Right ventricle myocardium superior (tissue), 1 donor: ENCODE measurements at places on chromosomes 2 and 18. TPM values are rescaled to one million over a fixed set of nuclear protein-coding genes. Genes with fewer than 3 reads are reported as not detected.

DNA sequence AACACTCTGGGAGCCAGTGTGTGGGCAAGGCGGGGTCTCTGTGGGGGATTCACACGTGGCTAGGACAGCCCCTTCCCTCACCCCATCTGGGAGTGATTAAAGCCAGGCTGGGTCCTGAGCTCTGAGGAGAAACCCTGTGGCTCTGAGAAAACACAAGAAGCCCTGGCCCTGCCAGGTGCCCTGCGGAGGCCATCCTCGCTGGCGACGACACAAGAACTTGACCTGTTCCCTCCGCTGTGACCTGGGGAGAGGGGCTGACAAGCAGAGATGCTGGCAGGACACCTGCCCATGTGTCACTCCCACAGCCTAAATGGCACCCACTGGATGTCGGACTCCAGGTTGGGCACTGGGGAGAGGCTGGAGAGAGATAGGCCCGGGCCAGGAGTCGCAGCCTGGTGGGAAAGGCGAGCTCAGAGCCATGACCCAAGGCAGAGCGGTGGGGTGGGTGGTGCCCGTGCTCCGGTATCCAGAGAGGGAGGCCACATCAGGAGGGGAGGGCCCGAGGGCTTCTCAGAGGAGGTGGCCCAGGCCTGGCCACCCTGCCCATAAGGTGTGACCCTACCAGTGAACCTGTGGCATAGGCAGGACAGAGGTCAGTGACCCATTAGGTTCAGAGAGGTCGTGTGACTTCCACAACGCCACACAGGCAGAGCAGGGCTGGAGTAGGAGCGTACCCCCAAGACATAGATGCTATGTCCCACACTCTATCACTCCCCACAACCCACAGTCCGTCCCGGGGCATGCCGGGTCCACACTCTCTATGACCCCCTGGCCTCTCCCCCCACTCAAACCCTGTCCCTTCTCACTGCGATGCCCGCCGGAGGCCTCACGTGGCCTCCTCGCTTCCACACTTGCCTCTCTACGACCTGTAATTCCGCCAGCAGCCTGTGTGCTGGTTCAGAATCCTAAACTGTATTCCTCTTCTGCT, 59.4 kb upstream of the HPCAL1 start:
- peak; percentile 35 for DNase-seq

- no peak for DNase-seq
Measured at GRCh38 chr18:67935638-67936037, 419.1 kb upstream of the DSEL start.

GRCh38 chr2:167954495-167954894, 292.9 kb downstream of the STK39 start:
- no peak for DNase-seq

DNA sequence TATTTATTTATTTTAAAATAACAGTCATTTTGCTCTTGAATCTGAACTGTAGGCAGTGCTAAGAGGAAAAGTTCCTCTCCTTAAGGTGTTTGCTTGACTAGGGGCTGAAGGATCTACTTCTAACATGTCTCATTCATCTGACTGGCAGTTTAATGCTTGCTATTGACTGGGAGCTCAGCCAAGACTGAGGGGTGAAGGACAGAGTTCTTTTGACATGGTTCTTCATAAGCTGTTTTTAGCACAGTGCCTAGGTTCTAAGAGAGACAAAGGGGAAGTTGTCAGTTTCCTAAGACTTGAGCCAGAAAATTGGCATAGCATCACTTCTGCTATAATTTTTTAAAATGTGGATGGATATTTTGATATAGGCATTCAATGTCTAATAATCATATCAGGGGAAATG, 73.0 kb downstream of the COMMD1 start:
- no peak for DNase-seq

DNA sequence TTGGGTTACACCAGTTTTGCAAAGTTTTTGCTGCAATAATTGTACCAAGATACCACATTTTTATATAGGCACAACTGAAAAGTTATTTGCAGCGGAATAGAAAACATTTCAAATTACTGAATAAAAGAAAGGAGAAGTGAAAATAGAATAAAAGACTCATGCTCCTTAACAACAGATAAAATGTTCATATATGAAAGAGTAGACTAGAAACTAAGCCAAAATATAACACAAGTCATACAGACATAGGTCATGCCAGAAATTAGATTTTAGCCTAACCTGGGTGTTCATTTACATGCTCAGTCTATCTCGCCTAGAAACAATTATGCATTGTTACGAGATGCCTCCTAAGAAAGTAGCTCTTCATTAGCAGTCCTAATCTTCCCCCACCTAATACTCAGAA, 16.4 kb upstream of the MAP3K20 start:
- DNase-seq, result no peak

GRCh38 chr2:43347746-43348145, 121.3 kb upstream of the ZFP36L2 start:
- no peak for DNase-seq

DNA sequence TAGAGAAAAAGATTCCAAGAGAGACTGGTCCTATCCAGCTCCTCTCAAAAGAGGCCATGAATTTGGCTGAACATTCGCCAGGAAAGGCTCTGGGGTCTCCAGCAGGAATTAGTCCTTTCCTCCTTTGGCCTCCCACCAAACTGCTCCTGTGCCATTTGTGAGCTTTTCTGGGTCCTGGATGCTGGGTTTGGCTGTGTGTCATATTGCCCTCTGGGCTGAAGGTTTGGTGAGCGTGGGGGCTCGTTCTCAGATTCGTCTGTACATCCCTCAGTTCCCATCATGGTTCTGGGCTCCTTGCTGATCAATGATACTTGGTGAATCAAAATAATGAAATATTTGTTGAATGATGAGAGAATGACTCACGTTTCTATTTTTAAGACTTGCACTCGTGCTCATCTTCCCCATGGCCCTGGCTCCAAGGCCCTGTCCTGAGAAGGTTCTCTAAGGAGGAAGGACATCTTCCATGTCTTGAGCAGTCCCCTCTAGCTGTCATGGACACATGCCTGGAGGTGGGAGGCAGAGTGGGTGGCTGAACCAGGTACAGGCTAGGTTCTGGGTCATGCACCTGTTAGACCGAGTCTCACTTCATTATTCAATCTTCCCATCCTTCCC, 47.8 kb upstream of the RHOB start:
- DNase-seq, result no peak

GRCh38 chr2:25372405-25373268, 30.9 kb upstream of the DNMT3A start:
- no peak for DNase-seq

- DNase-seq, result peak; percentile 70
Measured at GRCh38 chr2:85710687-85711577, 16.8 kb downstream of the GNLY start.

DNA sequence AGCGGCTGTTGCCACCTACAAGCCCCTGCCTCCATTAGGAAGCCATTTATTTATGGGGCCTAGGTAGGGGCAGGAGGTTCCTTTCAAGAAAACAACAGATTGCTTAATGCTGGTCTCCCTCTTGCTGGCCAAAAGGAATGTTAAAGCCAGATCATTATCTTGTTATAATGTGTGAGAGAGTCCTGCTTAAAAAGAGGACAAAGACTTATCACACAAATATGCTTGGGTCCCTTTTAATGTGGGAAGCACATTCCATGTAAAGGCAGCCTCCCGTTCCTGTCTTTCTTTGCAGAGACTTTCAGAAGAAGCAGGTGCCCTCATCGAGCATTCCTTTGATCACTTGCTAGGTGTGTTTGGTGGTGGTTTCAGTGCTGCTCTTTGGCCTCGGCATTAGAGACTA, 76.4 kb downstream of the AGAP1 start:
- no peak for DNase-seq

DNA sequence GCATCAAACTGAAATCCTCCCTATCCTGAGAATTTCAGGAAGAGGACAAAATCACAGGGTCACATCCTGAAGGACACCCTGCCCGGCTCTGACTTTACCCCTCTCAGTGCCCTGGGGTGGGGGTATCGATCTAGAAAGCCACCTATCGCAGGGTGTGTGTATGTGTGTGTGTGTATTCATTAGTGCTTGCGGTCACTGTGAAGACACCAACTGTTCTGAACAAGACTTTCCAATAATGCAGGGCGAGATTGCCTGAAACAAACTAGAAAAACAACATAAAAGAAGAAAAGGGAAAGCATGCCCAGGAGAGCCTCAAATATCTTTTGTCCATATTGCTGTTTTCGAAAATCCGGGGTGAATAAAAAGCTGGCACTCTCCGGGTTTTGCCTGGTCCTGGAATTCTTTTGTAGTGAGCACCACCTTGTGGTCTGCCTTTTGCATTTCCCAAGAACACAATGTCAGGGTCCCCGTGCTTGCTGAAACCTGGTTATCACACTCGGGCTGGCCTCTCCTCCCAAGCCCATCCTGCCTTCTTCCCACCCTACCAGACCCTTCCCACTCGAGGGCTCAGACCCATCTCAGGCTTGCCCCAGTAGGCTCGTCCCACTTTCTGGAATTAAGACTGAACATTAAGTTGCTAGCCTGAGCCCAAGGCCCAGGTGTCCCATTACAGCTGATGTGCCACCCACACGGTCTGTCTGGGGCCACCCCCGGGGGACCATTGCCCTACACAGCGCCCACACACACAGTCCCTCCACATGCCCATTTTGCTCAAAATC, 25.0 kb upstream of the COPS8 start:
- DNase-seq, result no peak

DNA sequence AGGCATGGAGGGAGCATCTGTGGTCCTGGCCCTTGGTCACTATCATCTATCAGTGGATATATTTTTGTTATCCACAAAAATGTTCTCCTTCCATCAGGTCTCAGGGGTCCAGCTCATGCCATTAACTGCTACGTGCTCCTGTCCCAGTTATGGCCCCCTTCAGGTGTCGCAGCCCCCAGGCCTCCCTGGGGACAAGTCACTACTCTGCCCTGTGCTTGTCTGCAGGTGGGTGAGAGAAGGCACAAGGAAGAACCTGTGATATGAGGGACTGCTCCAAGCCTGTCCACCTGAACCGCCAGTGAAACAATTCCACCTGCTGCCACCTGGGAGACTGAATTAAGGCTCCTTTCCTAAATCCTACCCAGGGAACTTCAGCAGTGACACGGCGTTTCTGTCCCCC, 229.6 kb upstream of the ID2 start:
- DNase-seq, result no peak

DNA sequence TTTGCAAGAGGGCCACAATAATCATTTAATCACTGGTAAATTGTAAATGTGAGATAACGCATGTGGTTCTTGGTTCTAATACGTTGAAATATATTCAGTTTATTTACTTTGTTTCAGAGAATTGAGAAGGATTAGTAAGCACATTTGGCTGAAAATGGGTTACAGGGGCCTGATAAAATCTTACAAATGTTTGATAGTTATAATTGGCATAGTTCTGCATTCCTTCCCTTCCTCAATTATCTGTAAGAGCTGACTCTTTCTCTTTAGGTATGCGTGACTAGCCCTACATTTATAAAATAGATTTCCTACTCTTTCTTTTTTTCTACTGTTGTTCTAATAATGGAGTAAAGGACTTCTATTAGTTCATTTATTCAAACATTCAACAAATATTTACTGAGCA, 685.2 kb downstream of the NUP35 start:
- no peak for DNase-seq

- DNase-seq, result no peak
Measured at GRCh38 chr18:8818982-8819381, 113.6 kb downstream of the MTCL1 start.

DNA sequence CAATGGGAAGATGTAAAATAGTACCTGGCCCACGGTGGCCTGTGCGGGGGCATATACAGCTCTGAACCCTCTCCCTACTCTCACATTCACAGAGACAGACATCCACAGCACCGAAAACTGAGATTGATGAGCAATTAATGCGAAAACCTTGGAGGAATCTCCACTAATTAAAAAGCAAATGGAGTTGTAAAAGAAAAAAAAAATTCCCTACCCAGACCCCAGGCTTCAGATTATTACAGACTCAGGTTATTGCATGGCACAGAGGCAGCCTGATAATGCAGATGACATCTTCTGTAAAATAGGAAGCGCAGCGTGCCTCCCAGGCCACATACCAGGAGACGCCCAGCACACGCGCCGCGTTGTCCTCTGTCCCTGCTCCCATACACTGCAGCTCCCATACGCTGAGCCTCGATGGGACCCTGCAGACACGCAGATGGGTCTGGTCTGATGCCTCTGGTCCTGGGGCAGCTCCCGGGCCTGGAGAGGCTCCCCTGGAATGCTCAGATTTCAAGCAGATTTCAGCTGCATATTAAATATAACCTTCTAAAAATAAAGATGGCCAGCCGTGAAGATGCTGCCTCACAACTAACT, 496.1 kb upstream of the MYT1L start:
- no peak for DNase-seq

DNA sequence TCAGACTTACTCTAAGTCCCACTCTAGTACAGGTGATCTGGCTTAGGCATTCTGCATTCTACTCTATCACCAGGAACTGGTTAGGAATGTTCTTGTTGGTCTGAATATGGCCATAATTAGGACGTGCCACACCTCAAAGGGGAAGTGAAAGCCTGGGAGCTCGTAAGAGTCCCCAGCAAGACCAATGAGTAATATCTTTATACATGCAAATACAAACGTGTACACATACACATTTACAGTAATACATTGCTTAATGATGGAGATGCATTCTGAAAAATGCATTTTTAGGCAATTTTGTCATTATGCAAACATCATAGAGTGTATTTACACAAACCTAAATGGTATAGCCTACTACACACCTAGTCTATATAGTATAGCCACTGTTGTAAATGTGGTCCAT, 19.5 kb upstream of the ERCC3 start:
- DNase-seq, result no peak

DNA sequence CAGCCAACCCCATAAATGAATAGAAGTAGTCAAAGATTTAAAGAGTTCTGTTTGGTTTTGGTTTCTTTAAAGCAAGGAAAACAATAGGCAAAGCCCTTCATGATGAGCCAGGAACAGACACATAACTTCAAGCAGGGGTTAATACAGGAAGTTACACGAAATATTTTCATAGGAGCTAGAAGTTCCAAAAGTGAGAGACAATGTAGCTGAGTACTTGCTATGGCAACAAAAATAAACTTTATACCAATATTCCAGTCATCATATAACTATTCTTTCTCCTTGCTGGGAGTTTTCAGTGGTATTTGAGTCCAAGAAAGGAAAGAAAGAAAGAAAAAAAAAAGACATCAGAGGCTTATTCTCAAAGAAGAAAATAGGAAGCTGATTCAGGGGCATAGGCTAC, 56.2 kb downstream of the COBLL1 start:
- DNase-seq, result no peak

GRCh38 chr2:224310943-224311625, 90.8 kb downstream of the FAM124B start:
- no peak for DNase-seq

DNA sequence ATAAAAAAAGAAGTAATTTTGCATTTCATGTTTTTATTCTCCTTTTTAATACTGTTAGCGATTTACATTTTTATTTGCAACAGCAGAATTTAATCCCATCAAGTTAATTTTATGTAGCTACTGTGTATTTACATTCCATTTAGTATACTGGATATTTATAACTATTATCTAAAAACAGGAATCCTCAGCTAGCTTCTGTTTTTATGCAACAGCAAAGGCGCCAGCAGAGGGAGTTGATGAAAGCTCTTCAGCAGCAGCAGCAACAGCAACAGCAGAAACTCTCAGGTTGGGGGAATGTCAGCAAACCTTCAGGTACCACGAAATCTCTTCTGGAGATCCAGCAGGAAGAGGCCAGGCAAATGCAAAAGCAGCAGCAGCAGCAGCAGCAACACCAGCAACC, 26.2 kb upstream of the SNORC start:
- no peak for DNase-seq

The MYO7B gene
- 0.32 TPM for total RNA-seq

The SLC9A4 gene
- not detected for total RNA-seq

The TUBA3E gene
- total RNA-seq, result 69.5 TPM

The KCNK3 gene
- 2.7 TPM for total RNA-seq

The C1QL2 gene
- total RNA-seq, result not detected

The IL36B gene
- total RNA-seq, result not detected
